ENCODE measurements at places on chromosomes 3 and 15.

DNA sequence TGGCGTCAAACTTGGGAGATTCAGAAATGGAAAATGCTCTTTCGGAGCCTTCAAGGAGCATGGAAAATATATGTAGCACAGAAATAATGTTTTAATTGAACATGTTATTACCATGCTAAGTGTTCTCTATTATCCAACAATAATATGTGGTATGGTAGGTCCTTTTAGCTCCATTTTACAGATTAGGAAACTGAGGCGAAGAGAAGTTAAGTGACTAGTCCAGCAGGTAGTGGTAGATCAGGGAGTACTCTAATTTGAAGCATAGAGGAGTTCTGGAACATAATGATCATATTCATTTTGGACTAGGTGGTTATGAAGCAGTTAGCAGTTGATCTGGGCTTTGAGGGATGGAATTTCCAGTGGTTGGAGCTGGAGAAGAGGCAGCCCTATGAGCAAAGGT, 1.1 kb downstream of the CMC1 start:
- no peak for DNase-seq

GRCh38 chr15:89075846-89076245, 12.4 kb upstream of the ABHD2 start:
- DNase-seq, result no peak

DNA sequence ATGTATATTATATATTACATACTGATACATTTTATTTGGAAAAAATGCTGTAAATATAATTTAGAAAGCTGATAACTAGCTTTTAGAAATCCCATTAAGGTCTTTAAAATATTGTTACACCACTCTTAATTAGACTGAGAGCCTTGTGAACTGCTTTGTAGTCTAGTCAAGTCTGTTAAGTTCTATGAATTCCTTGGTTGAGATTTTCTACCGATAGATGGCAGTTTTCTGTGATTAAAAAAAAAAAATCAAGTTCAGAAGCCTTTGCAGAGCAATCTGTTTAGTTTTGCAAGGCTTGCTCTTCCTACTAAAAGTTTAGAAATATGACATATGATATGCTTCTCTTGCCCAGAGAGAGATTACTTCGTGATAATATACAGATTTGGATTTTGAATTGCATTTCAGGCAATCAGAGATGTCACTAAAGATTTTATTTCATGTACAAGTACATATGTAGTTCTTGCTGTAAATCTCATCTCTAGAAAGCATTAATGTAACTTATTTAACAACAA, 60.4 kb upstream of the SLITRK3 start:
- DNase-seq, result no peak

GRCh38 chr15:33310481-33311311, at the start of gene RYR3:
Gene RYR3, plus strand, starts transcription at chr15:33310967. Its CDS starts 79 bp downstream, at chr15:33311046.
- DNase-seq, result peak; percentile 53

DNA sequence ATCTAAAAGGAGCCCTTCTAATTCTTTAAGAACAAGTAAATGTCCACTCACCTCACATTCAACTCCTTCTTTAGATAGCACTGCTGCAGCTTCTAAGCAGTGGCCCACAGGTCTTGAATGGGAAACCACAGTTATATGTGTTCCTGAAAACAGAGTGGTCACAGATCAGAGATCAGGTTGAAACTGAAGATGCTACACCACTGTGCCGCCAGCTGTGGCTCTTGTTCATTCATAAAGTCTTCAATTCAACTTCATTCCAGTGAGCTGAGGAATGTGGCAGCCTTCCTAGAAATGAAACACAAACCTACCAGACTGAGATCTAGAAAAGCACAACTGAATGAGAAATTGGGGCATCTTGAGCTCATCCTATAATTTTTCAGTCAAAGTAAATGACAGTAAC, 4.0 kb downstream of the PDHB start:
- no peak for DNase-seq

- DNase-seq, result peak; percentile 6
Observed at GRCh38 chr3:118991775-118992174, 42.9 kb downstream of the IGSF11 start.

GRCh38 chr15:101009176-101009575, 90.0 kb downstream of the LRRK1 start:
- no peak for DNase-seq

DNA sequence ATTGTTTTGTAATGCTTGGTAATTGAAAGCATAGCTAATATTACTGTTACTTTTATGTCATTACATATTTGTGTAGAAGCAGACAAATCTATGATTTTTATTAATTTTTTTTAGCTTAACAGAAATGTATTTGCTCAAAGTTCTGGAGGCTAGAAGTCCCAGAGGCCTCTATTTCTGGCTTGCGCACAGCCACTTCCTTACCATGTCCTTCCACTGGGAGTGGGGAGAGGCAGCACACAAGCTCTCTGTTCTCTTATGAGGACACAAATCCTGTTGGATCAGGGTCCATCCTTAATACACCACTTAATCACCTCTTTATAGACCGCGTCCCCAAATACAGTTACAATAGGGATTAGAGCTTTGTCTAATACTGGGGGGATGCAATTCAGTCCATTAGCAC, 1061.4 kb downstream of the OTOL1 start:
- DNase-seq, result no peak

All from epithelial cell of esophagus (primary cell).